ENCODE measurements at places on chromosomes 7 and 10.

DNA sequence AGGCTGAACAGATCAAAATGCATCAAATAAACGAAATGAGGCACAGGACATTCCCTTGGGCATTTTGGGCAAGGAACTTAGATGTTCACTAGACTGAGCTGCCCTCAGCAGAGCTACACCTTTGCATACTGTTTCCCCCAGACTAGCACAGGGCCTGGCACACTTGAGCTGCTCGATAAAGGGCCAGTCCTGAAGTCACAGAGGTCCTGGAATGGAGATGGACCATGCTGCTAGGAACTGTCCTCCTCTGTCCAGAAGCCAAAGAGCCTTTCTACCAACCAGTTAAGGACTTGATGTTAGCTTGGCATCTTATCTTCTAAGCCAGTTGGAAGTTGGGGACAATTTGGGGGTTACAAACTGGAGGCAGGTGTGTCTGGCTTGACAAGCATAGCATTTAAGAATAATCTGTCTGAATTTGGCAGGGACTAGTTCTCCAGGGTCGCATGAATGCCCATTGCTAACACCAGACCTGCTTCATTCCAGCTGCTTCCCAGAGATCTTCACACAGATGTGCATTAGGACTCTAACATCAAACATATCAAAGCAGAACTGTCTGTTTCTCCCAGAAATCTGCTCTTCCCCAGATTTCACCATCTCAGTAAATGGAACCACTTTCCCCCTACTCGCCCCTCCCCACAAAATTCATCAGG lies 152.2 kb upstream of the PDE1C start:
- no peak for DNase-seq

DNA sequence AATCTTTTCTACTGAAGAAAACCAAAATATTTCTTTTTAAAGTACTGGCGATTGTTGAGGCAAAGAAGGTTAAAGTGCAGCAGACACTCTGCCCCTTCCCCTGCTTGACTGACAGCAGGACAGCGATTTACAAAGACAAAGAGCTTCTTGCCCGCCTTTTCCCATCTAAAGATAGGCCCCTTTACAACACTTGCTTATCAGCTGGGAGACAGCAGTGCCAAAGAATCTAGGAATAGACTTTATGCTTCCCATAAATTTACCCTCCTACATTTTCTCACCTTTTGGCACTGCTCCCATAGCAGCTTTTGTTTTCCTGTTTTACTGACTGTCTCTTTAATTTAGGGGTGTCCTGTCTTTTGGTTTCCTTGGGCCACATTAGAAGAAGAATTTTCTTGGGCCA lies 824.1 kb downstream of the CCSER2 start:
- DNase-seq, result no peak

DNA sequence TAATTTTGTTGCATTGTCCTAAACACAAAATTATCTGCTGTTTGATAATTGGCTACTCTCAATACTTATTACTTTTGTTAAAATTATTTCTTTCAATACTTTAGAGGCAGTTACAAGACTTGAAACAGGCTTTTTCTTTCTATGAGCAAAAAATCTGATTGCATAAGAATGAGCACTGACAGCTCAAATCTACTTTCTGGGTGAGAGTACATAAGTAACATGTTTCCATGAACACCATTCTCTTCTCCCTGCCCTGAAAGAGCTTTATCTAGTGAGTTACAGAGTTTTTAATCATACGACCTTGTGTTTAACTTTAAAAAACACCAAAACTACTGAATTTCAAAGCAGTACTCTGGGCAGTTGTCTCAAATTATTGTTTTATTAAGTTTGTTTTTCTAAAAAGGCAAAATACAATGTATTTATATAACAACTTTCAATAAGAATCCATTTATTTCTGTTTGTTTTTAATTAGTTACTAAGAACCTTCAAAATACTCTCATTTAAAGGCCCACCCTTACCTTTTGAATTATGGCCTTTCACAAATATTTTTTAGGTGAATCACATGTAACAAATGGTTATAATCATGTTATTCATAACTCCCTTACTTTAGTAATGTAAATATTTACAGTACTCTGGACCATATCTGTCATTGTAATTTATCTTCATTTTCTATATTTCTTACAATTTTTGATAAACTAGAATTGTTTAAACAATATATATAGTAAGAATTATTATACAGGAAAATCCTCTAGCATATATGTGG lies 23.0 kb upstream of the TFAM start:
- DNase-seq, result no peak

GRCh38 chr10:103847346-103847745 lies 8.0 kb downstream of the SH3PXD2A start:
- no peak for DNase-seq

GRCh38 chr7:147069771-147070170 lies 953.2 kb downstream of the CNTNAP2 start:
- DNase-seq, result no peak

DNA sequence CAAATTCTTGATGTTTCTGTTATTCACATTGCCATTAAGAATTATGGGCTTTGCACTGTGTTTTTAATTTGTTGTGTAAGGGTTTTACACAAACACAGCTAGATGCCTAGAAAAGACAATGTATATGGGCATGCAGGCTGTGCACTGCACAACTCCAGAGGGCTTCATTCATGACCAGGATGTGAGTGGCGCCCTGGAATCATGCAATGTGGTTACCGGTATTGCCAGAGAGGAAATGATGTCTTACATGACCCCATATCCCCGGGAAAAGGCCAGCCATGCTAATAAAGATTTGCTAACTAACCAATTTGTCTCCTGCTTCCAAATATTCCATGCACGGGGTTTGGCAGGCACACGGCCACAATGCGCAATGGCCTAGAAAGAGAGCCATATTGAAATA lies 16.9 kb downstream of the KCNMA1 start:
- DNase-seq, result no peak

DNA sequence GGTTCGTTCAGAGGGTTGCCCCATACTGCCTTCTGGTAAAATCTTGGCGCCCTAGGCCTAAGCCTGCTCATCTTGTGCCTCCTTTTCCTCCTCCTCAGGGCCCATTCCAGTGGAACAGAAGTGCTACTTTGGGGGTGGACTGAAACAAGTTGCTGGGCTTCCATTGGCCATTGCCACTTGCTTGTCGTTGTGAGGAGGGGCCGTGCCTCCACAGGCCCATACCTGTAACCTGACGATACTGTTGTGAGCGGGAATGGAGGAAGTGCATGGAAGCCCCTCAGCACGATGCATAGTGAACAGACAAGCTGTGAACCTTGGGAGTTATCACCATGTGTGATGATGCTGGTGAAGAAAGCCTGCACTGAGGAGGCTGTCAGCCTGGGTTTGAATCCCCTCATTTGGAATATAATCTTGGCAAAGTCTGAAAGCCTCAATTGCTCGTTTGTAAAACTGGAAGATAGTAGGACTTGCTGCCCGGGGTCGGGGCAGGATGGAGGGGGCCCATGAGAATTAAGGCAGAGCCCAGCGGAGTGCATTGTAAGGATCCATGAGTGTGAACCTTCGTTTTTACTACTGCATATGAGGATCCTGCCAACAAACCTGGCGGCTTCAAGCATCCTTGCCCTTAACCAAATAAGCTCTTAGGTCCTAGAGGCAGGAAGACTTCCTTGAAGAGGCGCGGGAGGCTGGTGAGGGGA lies 671 bp upstream of the PAPSS2 start:
- no peak for DNase-seq

GRCh38 chr10:29634105-29634504 lies 666 bp downstream of the SVIL start:
- no peak for DNase-seq

GRCh38 chr10:77478962-77479359 lies 158.6 kb downstream of the KCNMA1 start:
- no peak for DNase-seq

GRCh38 chr7:90391488-90391887 lies 11.8 kb upstream of the CLDN12 start:
- no peak for DNase-seq

GRCh38 chr10:125547010-125547650 lies 135.8 kb downstream of the TEX36 start:
- DNase-seq, result no peak

DNA sequence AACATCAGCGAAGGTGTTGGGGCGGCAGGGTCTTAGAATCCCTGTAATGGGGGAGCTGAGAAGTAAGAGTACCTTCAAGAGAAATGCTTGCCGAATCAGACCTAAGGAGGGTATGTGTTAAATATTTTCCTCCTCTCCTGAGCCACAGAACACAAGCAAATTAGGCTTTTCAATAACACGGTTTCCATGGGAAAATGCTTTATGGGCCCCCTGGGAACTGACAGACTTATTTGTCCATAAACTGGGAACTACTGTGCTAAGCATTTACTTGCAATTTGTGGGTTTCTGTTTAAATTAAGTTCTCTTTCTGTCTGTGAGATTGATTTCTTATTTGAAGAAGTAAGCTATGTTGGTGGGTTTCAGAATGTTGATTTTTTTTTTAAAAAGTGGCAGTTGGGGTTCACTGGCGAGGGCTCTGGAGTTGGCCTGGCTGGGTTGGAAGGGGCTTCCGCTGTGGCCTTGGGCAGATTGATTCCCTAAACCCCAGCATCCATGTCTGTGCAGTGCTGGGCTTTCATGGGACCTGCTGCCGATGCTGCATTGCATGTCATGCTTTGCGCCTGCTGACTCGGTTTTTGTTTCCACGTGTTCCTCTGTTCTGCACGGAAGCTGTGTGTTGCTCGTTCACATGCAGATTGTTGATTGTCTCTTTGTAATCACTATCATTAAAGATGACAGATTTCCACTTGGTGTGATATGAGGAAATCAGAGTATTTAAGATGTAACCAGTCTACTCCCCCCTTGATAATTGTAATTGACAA lies 7.2 kb downstream of the RBM17 start:
- DNase-seq, result no peak

DNA sequence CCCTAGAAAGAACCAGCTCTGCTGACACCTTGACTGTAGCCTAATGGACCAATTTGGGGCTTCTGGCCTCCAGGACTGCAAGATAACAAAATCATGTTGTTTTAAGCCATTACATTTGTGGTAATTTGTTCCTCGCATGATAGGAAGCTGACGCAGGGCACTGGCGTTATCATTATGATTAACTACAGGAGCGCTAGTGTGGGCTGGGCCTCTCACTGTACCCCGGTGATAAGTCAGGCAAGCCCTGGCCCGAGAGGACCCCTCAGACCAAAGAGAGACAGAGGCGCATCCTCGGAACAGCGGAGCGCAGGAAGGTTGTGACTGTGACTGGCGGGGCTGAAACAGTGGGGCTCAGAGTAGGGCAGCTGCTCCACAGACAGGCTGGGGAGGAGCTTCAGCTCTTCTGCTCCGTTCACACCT lies 150.3 kb upstream of the CHST15 start:
- DNase-seq, result no peak
